ENCODE measurements at places on chromosomes 6 and 20.

DNA sequence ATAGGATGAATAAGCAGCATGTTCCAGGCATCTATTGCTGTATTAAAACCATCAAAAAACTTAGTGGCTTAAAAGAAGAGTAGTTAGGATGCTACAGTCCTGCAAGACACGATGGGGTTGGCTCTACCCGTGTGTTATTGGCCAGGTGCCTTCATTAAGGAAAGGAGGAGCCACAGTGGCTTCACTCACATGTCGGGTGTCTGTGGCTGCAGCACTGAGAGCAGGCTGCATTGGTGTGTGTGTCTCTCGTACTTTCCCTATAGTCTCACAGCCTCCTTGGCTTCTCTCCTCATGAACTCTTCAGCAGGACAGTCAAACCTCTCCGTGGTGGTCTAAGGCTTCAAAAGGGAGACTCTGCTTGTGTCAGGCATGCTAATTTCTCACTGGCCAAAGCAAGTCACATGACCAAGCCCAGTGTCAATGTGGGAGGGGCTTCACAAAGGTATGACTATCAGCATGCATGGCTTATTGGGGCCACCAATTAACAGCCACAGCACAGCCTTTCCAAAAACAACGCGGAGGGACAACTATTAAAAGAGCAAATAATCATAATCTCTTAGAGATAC, 402.8 kb downstream of the KIF16B start:
- DNase-seq, result no peak

- DNase-seq, result no peak
Measured at GRCh38 chr6:133648581-133648980, 240.3 kb upstream of the TCF21 start.

DNA sequence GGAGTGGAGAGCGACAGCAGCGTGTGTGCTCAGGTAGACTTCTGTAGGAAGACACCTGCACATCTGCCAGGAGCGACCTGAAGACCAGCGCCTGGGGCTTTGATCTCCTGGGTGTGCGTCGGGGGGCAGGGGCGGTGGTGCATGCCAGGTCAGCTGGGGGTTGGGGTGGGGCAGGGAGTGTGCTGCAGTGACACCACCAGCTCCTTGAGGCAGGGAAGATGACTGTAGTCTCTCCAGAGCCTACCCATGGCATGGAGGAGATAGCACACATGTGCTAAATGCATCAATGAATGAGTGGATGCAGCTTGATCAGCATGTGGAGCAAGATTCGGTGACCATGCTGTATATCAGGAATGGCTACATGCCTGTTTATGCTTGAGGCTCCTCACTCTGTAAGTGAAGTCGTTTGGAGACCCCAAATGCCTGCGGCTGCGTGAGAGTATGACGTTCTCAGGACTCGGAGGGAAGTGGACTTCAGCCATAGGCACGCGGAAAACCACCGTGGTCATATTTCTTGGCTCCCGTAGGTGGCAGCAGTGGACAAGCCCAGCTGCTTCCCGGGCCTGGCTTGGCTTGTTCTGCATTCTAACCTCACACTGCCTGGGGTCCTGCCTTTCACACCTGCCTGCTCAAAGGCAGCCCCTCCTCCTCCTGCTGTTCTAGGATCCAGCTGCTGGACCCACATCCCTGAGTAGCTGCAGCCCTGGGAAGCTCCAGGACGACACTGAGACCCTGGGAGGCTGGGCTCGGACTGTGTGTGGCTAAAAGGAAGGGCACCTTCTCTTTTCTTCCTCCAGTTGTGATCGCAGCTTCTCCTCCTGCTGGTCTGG, 39.4 kb upstream of the KCNK16 start:
- DNase-seq, result peak; percentile 79

DNA sequence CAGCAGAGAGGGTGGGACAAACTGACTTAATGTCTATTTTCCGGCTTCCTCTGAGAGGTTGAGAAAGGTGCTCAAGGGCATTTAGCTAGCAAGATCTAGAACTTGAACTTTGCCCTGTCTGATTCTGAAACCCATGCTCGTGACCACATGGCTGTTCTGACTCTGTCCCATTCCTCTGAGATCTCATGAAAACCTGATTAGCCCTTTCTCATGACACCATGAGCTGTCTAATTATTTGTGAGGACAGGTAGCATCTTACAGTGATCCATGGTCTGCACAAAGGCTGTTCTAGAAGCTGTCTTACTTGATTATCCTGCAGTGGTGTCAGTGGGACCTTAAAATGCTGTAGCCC, 89.6 kb upstream of the TOX2 start:
- DNase-seq, result no peak

DNA sequence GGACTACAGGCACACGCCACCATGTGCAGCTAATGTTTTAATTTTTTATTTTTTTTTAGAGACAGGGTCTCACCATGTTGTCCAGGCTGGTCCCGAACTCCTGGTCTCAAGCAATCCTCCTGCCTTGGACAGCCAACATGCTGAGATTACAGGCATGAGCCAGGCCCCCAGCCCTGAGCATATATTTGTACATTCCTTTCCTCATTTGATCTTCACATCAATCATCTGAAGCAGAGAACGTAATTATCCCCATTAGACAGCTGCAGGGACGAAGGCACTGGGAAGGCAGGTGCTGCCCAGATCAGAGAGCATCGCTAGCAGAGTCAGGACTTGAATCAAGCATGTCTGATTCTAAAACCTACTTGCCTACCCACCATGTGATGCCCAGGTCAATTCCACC, 41.0 kb upstream of the SIRPA start:
- DNase-seq, result no peak

- DNase-seq, result no peak
Measured at GRCh38 chr6:14088600-14089192, 28.9 kb upstream of the CD83 start.

GRCh38 chr6:49766762-49767161, 20.3 kb downstream of the PGK2 start:
- no peak for DNase-seq

DNA sequence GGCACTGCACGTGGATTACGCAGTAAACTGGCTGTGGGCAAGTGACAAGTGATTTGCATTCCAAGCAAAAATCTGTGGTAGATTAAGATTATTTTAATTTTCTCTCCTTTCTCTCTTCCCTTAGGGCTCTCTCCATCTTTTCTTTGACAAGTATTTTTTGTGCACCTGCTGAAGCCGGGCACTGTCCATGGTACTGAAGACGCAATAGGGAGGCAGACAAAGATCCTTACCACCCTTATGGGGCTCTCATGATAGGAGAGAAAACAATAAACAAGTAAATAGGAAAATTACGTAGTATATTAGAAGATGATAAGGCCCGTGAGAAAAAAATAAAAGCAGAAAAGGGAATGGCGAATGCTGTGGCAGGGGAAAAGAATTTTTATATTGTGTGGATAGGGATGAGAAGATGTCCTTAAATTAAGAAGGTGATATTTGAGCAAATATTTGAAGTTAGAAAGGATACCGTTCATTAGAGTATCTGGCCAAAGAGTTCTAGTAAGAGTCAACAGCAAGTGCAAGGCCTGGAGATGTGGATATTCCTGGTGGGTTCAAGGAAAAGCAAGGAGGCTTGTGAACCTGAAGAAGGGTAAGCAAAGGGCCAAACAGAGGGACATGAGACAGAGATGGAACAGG, 146.0 kb downstream of the LAMP5 start:
- no peak for DNase-seq

- no peak for DNase-seq
Measured at GRCh38 chr20:57829805-57830514, 120.1 kb upstream of the PMEPA1 start.

GRCh38 chr20:53162251-53162835, 190.2 kb downstream of the TSHZ2 start:
- no peak for DNase-seq

DNA sequence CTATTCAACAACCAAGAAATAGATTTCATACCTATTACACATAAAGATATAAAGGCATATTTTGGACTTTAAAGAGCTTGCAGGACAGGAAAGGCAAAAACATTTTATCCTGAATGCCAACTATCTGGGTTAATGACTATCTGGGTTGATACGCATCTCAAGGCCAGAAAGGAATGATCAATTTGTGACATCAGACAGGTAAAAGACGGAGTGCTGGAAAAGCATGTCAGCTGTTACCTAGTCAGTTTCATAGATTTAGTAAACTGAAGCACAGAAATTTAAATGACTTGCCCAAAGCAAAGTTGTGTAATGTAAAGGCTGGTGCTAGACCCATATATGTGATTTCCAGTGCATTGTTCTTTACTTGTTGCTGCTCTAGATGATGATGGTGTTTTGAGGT, 36.8 kb downstream of the HDAC2 start:
- DNase-seq, result no peak

GRCh38 chr6:74638412-74638811, 567.4 kb downstream of the COL12A1 start:
- DNase-seq, result no peak

DNA sequence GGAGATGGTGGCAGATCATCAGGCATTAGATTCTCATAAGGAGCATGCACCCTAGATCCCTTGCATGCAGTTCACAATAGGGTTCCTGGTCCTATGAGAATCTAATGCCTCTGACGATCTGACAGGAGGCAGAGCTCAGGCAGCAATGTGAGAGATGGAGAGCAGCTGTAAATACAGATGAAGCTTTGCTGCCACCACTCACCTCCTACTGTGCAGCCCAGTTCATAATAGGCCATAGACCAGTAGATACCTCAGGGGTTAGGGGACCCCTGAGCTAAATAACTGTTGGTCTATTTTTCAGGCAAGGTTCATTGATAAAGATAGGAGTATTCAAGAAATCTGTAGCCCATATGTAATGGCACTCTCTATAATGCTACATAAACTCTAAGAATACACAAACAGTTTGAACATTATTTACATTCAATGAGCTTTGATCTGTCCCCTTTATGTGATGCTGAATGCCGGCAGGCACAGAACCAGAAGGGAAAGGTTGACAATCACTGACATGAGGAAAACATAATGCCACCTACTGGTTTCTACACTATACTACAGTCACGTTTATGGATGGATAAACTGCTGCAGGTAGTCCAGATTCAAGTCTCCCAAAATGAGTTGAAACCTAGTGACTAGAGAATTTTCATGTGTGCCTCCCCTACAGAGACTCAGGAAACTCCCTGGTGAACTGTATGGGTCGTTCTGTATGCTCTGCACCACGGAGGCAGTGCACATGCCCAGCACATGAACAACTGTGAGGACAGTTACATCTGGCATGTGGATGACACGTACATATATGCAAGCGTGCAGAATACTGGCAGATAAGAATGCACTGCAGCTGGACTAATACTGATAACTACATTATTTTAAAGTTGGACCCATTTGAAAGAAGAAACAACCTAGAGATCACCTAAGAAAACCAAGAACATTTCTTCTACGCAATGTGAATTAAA, 72.0 kb downstream of the DST start:
- DNase-seq, result peak; percentile 30

GRCh38 chr6:15017803-15018202, 228.1 kb upstream of the JARID2 start:
- DNase-seq, result no peak

DNA sequence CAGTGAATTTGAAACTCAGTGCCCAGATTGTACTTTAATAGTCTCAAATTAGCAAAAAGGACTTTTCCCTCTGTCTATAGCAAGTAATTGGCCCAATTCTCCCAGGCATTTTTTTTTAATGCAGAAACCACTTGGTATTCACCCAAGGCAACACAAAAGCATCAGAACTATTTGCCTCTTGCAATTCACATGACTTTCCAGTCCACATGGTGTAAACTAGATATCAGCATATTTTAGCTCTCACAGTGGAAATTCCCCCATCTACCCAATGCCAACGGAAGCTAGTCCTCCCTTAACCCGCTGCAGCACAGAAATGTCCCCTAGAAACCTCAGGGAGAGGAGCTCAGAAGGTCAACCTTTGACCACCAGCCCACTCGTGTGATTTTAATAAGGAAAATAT, 103.4 kb upstream of the CDYL start:
- DNase-seq, result no peak

- no peak for DNase-seq
Measured at GRCh38 chr20:46857061-46857831, 37.4 kb upstream of the EYA2 start.

GRCh38 chr20:20939006-20939405, 167.2 kb downstream of the LINC00237 start:
- DNase-seq, result no peak

- no peak for DNase-seq
Measured at GRCh38 chr6:119461187-119461586, 111.6 kb upstream of the MAN1A1 start.
